ENCODE measurements at places on chromosomes 13 and 19.
A peak's percentile ranks its signal among the peaks of the same experiment; 100 is the strongest.

DNA sequence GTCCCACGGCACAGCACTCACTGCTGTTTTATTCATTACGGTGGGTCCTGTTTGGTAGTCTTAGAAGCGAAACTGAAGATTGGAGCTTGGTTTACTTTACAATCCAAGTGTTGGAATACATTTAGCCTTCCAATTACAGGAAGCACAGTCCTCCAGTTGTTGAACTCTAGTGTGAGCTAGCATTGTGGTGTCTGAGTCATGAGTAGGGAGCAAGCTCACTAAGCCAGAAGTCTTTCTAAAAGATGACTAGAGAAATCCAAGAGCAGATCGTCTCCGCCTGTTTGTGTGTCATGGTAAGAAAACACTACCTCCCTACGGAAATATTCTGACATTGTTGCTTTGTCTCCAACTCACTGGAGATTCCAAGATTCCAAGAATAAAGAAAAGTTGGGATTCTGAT lies 10.1 kb upstream of the SHISA2 start:
- peak; percentile 91 for DNase-seq

DNA sequence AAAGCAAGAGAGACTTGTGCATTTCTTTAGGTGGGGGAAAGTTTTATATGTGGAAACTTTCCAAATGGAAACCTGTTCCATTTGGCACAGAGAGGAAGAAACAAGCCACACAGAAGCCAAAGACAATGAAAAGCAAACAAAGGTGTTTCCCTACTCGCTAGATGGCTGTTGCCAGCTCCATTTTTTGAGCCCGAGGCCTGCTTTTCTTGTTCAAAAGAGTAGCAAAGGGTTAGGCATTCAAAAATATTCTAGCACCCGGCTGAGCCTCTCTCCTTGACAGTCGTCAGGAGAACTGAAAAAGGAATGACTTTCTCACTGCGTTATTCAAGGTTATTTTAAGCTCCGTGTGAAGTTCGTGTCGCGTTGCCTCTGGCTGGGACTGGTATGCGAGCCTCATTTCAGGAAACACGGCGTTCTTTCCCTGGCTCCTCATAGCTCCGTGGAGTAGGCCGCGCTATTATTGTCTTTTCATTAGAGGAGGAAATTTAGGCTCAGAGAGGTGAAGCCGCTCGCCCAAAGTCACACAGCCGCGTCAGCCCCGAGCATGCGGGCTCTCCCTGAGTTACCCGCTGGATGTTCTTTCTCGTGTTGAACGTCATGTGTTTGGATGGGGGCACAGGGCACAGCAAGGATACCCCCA lies 7.6 kb downstream of the TRPM4 start:
- peak; percentile 25 for DNase-seq

DNA sequence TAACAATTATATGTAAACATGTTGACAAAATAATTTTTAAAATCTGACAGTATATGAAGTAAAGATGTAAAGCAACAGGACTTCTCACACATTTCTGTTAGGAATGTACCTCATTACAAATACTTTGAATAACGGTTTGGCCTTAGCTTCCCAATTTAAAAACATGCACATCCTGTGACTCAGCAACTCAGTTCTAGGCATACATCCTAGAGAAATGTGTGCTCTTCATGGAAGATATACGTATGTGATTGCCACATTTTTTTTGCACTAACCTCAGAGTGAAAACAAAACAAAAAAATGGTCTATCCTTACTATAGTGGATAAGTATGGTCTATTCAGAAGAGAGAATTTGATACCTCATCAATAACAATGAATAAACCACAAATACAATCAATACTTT lies 314.6 kb downstream of the LIG4 start:
- peak; percentile 18 for DNase-seq

DNA sequence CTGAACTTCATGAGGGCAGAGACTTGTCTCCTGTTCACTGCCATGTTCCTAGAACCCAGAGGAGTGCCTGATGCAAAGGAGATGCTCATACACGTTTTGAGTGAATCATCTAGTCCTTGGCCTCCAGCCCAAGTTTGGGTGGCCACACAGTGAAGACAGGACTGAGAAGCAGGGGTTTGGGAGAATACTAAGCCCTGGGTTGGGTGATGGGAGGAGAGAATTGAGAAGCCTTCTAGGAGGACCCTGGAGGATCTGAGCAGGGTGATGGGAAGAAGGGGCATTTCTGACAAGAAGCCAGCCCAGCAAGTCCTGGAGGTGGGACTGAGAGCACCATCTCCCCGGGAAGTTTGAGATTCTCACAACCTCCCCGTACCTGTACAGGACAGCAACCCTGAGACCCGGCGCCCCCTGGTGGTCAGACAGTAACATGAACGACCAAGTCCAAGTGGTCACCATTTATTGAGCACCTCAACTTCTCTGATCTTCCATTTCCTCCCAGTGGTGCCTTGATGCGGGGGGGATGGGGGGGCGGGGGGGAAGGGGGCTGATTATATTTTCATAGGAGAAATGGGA lies 11.0 kb downstream of the CTU1 start:
- DNase-seq: peak; percentile 54

- DNase-seq: peak; percentile 48
These were observed at the start of gene CUL4A for GRCh38 chr13:113209336-113209758. TSS of gene CUL4A (plus strand) at chr13:113209613. CDS start at chr13:113209628, 15 bp downstream.

DNA sequence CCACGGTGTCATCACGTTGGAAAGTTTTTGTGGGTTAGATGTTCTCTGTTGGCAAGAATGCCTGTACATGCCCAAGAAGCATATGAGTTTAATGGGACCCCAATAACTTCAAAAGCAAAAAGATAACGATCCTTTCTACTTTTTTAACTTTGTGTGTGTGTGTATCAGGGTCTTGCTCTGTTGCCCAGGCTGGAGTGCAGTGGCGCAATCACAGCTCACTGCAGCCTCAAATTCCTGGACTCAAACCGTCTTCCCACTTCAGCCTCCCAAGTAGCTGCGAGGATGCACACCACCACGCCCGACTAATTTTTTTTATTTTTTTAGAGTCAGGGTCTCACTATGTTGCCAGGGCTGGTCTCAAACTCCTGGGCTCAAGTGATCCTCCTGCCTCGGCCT lies 34.3 kb upstream of the TPM4 start:
- DNase-seq: no peak

- no peak for DNase-seq
These were observed 5.2 kb upstream of the DPP9 start for GRCh38 chr19:4728871-4729270.

Data from brain microvascular endothelial cell (primary cell).